Heart right ventricle (tissue), 16 donors: ENCODE measurements at places on chromosomes 7 and 10. TPM values are rescaled to one million over a fixed set of nuclear protein-coding genes. Genes with fewer than 3 reads are reported as not detected.

Gene EPHB4
- total RNA-seq, result 17.4 TPM

Gene GTF2IRD1
- 13.0 TPM for total RNA-seq

Gene ARMC3
- total RNA-seq, result not detected

Gene TRIM74
- total RNA-seq, result 0.28 TPM

Gene NUTM2B
- total RNA-seq, result 1.7 TPM

Gene TPK1
- total RNA-seq, result 6.7 TPM

- H3K4me3 ChIP-seq, result no peak overlapping the region
- no peaks in the 10 kb centered on the region for H3K27me3 ChIP-seq
- no peaks in the 10 kb centered on the region for H3K36me3 ChIP-seq
- H3K4me1 ChIP-seq, result no peaks in the 10 kb centered on the region
- DNase-seq, result no peak
- no peak overlapping the region for H3K27ac ChIP-seq
Measured at GRCh38 chr7:46291601-46292150, 370.6 kb upstream of the IGFBP3 start.

GRCh38 chr7:27834179-27834921 is 94.4 kb downstream of the TAX1BP1 start:
- H3K27me3 ChIP-seq, result no peaks in the 10 kb centered on the region
- no peaks in the 10 kb centered on the region for H3K36me3 ChIP-seq
- no peak overlapping the region for H3K4me3 ChIP-seq
- H3K4me1 ChIP-seq, result peaks cover 28% of the 10 kb centered on the region

DNA sequence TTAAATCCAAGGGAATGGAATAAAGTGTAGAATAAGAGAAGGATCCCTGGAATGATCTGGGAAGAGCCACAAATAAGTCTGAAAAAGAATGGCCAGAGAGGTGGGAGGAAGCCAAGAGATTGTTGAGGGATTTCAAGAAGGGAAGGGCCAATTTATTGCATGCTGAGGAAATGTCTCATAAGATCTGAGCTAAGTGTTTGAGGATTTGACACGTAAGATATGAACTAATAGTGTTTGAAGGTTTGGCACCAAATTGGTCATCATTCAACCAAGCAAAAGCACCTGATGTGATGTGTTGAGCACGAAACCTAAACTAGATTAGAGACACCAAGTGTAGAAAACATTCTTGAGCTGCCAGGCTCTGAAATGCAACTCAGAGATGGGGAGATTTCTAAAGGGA is 97.9 kb downstream of the TSPAN12 start:
- no peaks in the 10 kb centered on the region for H3K4me1 ChIP-seq
- no peak overlapping the region for H3K4me3 ChIP-seq
- H3K27ac ChIP-seq, result no peak overlapping the region
- no peaks in the 10 kb centered on the region for H3K36me3 ChIP-seq
- DNase-seq, result no peak
- H3K27me3 ChIP-seq, result no peaks in the 10 kb centered on the region

- no peaks in the 10 kb centered on the region for H3K27me3 ChIP-seq
- H3K36me3 ChIP-seq, result no peaks in the 10 kb centered on the region
Measured at GRCh38 chr10:11162828-11163599, 145.3 kb downstream of the CELF2 start.

DNA sequence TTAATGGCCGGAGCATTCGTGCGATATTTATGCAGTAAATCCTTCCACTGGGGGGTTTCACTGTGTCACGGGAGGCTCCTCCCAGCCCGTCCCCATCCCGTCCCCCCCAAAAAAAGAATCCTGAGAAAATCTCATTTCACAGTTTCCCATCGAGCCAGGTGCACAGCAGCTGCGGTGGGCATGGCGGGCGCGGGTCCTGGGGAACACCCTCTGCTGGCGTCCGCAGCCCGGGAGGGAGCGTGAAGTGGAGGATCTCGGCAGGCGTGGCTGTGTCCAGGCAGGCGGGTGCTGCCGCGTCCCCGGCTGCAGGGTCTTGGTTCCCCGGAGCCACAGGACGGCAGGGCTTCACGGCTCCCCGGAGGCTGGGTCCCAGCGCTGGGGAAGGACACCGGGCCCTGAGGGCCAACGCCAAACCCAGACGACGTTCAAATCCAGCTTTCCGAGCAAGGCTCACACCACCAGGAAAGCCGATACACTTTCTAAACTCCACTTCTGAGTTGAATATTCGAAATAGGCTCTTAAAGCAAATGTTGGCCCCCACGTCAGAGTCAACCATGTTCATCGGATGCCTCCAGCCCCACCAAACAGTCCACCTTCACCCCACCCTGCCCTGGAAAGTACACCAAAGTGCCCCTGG is 55.7 kb downstream of the PDGFA start:
- no peaks in the 10 kb centered on the region for H3K27me3 ChIP-seq
- H3K36me3 ChIP-seq, result no peaks in the 10 kb centered on the region
- DNase-seq, result no peak
- no peak overlapping the region for H3K27ac ChIP-seq
- H3K4me1 ChIP-seq, result peaks cover 8% of the 10 kb centered on the region

- H3K27ac ChIP-seq, result no peak overlapping the region
- no peak overlapping the region for H3K4me3 ChIP-seq
- H3K36me3 ChIP-seq, result no peaks in the 10 kb centered on the region
- DNase-seq, result no peak
Measured at GRCh38 chr10:31961277-31962074, 32.8 kb upstream of the ARHGAP12 start.

GRCh38 chr10:88791924-88792323 is 10.6 kb upstream of the LIPM start:
- no peaks in the 10 kb centered on the region for H3K36me3 ChIP-seq
- H3K27ac ChIP-seq, result no peak overlapping the region
- no peaks in the 10 kb centered on the region for H3K4me1 ChIP-seq
- H3K4me3 ChIP-seq, result no peak overlapping the region

DNA sequence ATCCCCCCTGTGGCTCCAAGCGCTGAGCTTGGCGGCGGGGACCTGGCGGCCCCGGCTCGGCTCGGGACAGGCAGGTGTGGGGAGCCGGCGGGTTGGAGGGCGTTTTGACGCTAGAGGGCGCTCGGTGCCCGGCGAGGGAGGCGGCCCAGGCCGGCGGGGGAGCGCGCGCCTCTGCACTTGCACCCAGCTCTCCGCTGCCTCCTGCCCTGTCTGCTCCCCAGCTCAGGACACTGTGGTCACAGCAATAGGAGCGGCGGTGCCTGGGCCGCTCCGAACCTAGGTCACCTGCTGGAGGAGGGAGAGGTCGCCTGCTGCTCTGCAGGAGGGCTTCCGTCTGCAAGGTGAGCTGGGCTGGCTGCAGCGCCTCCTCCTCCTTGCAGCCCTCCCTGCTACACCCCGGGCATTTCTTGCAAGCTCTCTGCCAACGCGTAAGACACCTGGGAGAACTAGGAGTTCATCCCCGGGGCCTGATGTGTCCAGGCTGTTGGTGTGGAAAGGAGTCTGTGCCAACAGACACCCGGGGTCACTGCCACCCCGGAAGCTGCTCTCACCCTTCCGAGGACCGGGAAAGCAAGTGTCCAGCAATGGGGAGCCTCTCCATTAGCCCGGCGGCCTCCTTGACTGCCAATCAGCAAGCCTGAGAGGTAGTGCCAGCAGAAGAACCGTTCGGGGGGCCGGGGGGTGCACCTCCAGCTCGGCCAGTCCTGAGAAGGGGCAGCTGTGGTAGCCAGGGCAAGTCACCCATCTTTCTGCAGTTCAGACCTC is 620.4 kb downstream of the GALNT17 start:
- H3K4me1 ChIP-seq, result no peaks in the 10 kb centered on the region
- H3K36me3 ChIP-seq, result no peaks in the 10 kb centered on the region
- DNase-seq, result peak; percentile 19
- no peaks in the 10 kb centered on the region for H3K27me3 ChIP-seq
- no peak overlapping the region for H3K4me3 ChIP-seq
- no peak overlapping the region for H3K27ac ChIP-seq

DNA sequence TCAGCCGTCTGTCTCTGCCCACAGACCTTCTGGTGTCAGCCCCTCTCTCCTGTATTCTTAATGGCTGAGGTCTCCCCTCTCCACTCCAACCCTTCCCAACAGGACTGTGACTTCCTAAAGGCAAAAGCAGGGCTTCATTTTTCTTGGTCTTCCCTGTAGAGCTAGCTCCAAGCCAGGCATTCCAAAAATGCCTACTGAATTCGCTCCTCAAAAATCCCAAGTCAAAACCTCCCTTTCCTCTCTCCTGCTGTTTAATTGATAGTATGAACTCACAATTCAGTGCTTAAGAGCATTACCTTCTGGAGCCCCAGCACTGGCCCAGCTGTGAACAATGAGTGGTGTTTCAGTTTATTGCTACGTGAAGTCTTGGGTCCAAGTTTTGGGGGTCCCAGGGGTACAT is 628.4 kb downstream of the PARD3 start:
- peaks cover 35% of the 10 kb centered on the region for H3K4me1 ChIP-seq
- no peak overlapping the region for H3K27ac ChIP-seq
- no peaks in the 10 kb centered on the region for H3K27me3 ChIP-seq
- H3K4me3 ChIP-seq, result no peak overlapping the region
- H3K36me3 ChIP-seq, result no peaks in the 10 kb centered on the region
